ENCODE measurements at places on chromosomes 16 and 17.

- DNase-seq: no peak
These were observed 8.7 kb downstream of the HOXB1 start for GRCh38 chr17:48522031-48522653.

DNA sequence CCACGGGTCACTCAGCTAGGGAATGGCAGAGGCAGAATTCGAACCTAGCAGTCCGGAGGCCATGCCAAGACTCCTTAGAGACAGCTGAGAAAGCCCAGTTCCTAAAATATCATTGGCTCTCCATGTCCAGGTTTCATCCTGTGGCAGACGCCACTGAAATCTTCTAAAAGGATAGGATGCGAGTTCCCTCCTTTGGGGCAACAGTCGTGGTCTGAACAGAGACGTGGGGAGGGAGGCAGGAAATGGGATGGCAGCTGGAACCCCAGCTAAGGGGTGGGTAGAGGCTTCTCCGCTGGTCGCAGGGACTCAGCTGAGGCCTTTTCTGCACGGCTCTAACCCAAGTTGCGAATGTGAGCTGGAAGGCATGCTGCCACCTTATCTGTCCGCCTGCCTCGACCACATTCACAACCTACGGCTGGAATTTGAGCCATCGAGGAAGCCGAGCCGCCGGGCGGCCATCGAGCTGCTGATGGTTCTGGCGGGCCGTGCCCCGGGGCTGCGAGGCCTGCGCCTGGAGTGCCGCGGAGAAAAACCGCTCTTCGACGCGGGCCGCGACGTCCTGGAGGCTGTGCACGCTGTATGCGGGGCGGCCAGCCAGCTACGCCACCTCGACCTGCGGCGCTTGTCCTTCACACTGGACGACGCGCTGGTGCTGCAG lies 1.9 kb upstream of the HSF4 start:
- DNase-seq: no peak

DNA sequence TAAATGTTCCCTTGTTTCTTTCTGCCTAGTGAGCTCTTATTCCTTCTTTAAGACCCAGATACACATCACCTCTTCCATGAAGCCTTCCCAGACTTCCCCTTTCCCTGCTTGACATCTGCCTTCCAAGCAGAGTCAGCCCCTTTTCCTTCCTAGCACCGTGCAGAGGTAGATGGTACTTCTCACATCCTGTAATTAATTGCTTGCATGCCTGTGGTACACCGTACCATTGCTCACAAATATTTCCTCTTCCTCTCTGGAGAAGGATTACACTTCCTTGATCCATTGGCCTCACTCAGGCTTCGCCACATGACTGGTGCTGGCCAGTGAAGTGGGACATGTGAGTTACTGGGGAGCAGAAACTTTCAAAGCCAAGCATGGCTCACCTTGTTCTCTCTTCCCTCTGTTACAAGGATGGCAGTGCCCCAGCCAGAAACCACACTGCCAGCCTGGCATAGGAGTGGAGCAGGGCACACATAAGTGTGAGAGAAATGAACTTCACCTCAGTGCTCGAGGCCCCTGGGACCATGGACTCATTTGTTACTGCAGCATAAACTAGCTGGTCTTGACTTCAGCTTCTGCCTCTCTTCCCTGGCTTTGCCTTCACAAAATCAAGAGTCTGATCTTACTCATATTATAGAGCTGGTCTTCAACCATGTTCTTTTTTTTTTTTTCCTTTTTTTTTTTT lies 44.0 kb downstream of the SOST start:
- no peak for DNase-seq

- DNase-seq: no peak
These were observed 28.5 kb upstream of the KDM8 start for GRCh38 chr16:27174798-27175197.

GRCh38 chr17:40316571-40317344 lies 7.8 kb downstream of the RARA start:
- DNase-seq: no peak

GRCh38 chr16:75695708-75696107 lies 5.6 kb downstream of the DUXB start:
- no peak for DNase-seq

GRCh38 chr17:72262766-72263165 lies 141.9 kb downstream of the SOX9 start:
- DNase-seq: no peak

DNA sequence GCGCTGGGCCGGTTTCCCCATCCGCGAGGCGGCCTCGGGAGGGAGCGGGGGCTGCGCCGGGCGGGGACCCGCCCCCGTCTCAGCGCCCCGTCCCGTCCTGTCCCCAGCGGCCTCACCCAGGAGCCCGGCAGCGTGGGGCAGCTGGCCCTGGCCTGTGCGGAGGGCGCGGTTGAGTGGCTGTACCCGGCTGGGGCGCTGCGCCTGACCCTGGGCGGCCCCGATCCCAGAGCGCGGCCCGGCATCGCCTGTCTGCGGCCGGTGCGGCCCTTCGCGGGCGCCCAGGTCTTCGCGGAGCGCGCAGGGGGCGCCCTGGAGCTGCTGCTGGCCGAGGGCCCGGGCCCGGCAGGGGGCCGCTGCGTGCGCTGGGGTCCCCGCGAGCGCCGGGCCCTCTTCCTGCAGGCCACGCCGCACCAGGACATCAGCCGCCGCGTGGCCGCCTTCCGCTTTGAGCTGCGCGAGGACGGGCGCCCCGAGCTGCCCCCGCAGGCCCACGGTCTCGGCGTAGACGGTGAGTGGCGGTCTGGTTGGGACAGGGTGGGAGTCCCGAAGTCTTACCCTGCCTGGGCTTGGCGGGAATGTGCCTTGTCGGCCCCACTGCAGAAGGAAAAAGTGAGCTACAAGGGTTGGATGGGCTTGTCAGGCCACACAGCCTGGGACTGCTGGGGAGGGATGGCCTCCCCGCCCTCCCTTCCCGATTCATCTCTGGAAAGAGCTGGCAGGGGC lies 720 bp downstream of the METRN start:
- no peak for DNase-seq

GRCh38 chr17:45090711-45091110 lies 29.6 kb downstream of the NMT1 start:
- DNase-seq: no peak

DNA sequence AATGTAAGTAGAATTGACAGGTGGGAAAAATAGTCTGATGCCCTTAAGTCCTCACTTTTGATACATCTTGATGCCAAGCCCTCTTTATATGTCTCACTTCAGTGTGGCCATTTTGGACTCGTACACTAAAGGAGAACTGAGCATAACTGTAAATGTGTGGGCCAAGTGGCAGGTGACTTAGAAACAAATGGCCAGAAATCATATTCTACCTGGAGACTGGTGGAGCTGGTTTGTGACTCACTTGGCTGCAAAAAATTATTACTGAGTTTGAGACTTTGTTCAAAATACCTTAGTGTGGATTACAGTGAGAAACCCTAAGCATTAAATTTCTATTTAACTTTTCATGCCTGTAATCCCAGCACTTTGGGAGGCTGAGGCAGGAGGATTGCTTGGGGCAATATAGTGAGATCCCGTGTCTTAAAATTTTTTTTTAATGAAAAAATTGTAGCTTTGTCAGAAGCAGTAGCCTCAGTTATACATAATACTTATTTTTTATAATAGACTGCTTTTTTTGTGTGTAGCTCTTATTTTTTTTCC lies 5.0 kb downstream of the HAPSTR1 start:
- no peak for DNase-seq

DNA sequence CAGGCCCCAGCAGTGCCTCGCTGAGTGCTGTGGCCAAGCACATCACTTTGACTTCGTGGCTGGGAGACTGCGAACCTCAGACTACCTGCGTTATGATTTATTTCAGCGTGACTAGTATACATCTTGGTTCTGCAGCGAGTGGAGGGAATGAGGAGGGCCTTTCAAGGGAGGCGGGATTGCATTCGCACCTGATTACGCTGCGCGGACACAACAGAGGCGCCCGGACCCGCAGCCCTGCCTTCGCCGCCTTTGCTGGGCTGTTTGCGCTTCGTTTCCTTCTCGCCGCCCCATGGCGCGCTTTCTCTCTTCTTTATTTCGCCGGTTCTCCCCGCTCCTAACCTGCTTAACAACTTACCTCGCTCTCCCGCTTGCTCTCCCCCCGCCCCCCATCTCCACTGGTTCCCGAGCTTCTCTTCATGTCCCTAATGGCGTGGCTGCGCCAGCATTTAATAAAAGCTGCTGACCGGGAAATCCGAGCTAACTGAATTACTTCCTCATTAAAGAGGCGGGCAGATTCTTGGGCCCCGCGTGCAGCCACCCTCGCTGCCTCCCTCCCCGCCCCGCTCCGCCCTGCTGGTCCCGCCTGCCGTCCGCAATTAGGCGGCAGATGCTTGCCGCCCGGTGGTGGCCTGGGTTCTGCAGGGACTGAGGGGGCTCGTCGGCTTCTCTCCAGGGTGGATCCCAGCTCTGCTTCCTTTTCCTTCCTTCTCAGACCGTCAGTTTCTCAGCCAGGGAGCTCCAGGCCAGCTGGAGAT lies 257.6 kb upstream of the SDK2 start:
- DNase-seq: no peak

DNA sequence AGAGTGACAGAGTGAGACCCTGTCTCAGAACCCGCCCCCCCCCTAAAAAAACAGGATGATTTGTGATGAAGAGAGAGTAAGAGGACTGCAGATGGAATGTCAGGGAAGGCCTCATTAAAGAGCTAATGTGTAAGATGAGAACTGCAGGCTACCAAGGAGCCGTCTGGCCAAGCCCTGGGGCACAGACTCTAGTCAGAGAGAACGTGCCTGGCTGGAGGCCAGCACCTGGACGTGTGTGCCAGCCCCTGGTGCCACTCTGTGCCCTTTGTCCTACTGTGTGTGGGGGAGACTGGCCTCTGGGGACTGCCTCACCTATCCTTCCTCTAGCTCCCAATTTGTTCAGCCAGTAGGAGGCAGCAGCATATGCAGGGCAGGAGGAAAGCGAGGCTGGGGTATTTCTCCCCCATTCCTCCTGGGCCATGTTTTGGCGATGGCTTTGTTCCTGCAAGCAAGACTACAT lies 37.1 kb downstream of the KNOP1 start:
- DNase-seq: no peak

DNA sequence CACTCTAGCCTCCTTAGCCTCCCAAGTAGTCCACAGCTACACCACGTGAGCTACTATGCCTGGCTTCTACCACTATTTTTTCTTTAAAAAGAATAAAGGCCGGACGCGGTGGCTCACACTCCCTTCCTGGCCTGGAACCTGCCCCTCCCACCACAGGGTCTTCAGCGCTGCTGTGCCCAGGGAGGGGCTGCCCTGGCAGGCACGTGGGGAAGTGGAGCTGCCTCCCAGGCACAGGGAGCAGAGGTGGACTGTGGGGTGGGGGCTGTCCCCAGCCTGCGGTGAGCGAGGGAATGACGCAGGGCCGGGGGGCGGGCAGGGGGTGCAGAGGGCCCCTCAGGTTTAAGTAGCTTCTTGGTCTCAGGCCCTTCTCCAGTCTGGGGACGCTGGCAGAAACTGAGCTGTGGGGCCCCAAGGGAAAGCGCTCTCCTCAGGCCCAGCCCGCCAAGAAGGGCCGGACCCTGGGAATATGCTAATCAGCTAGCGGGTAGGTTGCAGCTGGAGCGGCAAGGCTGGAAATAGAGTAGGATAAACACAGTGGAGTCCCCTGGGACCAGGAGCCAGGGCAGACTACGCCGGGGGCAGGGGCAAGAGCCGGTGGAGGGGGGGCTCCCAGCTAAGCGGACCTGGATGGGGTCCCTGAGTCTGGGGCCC lies 46.8 kb downstream of the TIMM22 start:
- DNase-seq: no peak

- no peak for DNase-seq
These were observed at the start of the genes CCDC78 and HAGHL for GRCh38 chr16:726438-727290. Gene CCDC78, minus strand, starts transcription at chr16:726443. Its CDS starts 76 bp downstream, at chr16:726367. Gene HAGHL, plus strand, starts transcription at chr16:727106. Its CDS starts 404 bp downstream, at chr16:727510.

DNA sequence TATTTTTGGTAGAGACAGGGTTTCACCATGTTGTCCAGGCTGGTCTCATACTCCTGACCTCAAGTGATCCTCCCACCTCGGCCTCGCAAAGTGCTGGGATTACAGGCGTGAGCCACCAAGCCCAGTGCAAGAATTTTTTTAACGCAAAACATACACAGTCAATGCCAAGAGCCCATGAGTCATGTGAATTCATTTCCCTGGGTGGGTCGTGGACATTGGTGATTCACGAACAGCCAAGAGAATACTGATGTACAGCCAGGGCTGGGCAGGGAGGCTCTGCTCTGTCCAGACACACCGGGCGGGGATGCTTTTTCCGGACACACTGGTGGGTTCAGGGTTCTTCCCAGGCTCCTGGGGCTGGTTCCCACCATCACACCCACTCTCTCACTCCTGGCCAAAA lies 17.7 kb downstream of the SLC38A8 start:
- no peak for DNase-seq

DNA sequence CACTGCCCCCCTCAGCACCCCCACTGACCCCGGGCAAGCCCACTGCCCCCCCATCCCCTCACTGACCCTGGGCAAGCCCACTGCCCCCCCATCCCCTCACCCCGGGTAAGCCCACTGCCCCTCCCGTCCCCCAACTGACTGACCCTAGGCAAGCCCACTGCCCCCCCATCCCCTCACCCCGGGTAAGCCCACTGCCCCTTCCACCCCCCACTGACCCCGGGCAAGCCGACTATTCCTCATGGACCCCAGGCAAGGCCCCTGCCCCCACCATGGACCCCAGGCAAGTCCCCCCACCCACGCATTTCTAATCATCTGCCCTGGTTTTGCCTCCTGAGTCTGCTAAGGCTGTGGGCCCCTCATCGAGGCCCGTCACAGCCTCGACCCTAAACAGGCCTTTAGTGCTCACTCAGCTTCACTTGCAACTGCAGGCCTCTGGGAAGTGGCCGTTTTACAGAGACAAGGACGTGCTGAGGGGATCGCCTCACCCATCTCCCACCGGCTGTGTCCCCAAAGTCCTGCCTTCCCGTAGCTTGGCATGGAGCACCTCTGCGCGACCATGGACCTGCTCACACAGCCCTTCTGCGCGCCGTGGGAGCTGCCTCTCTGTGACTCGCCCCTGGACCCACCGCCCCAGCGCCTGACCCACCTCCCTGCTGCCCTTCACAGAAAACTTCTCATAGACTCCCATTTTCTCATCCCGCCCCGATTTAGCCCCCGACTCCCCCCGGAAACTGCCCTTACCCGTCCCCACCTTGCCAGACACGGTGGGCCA lies 3.6 kb downstream of the VPS9D1 start:
- DNase-seq: no peak

- DNase-seq: no peak
These were observed 496.5 kb upstream of the CDH11 start for GRCh38 chr16:65618333-65618732.

DNA sequence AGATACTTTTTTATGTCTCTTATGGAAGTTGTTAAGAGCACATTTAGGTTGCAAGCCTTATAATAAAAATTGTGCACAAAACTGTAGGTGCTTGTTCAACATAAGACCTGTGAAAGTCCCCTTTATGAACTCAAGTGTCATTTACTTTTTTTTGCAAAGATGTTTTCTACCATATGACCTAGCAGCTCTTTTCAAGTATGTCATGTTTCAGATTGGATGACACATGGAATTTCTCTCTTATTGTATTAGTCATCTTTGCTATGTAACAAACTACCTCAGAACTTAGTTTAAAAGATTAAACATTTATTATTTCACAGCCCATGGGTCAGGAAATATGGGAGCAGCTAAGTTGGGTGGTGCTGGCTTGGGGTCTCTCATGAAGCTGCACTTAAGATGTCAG lies 57.9 kb downstream of the PHKB start:
- no peak for DNase-seq
